ENCODE measurements at places on chromosomes 11 and 22.

GRCh38 chr22:20126284-20127029, 5.1 kb upstream of the ZDHHC8 start:
- DNase-seq = no peak

DNA sequence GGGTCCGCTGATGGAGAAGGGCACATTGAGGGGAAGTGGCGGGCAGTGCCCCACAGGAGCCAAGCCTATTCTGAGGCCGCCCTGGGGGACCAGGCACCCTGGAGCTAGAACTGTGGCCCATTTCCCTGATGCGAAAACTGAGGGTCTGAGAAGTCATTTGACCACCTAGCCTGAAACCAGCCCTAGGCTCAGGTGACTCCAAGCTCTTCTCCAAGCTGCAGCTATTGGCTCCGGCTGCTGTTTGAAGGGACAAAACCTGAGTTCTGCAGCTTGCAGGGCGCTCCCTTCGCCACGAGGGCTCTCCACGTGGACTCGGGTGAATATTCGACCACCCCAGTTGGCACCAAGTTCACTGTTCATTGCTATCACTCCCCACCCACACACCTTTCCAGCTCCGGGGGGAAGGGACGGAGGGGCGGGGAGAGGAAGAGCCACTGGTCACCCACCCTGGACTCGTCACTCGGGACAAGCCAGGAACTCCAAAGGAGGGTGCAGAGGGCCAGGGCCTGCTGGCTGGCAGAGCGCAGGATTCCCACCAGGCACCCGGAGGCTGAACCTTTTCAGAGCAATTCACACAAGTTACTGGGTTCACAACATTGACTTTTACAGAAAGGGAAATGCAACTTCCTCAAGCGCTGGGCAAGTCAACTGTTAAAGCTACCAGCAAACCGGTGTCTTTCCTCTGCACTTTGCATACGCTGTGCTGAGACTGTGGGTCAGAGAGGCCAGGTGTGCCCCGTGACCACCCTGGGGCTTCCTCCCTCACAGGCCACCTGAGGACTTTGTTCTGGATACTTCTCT, 1.1 kb upstream of the RAC2 start:
- no peak for DNase-seq

DNA sequence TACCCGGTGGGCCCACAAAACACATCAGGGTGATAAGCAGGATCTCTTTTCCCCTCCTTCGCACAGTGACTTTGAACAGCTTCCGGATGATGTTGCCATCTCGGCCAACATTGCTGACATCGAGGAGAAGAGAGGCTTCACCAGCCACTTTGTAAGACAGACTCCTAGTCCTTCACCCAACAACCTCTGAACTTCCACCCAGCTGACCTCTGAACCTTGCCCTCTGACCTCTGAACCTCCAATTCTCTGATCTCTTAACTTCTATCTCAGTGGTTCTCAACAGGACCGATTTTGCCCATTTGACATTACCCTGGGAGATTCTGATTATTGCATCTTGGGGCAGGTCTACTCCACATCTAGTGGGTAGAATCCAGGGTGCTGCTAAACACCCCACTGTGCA, 3.2 kb downstream of the NCF4 start:
- no peak for DNase-seq

DNA sequence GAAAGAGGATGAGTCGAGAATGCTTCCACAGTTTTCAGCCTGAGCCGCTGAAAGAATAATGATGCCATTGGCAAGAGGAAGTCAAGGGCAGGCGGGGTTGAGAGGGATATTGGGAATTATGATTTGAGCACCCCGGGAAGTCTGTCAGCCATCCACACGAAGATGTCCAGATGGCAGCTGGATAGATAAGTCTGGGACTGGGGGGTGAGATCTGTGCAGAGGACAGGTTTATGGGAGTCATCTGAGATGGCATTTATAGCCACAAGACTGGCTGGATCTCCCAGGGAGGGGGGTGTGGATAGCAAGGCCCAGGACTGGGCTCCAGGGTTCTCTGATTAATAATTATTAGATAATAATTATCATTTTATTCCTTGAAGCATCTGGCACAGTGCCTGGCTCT, 5.1 kb upstream of the STIP1 start:
- DNase-seq = no peak

DNA sequence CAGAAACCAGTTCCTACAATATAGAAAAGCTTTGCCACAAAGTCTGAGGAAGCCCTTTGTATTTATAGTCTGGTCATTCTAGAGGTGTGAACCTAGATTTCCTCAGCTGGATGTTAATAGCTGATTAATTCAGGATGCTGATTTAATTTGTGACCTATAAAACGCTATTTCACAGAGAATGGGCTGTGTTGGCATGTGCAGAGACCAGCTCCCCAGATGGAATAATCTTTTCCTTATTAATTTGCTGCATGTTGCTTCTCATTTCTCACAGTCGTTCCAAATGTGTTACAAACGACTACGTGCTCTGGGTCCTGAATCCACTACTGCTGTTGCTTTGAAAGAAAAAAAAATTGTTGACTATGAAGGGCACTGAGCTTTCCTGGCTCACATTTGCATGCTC, 49.3 kb downstream of the BDNF start:
- no peak for DNase-seq

- DNase-seq = no peak
These were observed 54.2 kb upstream of the GRAMD1B start for GRCh38 chr11:123375832-123376231.

GRCh38 chr11:96062134-96062533, 138.2 kb upstream of the MTMR2 start:
- DNase-seq = no peak

DNA sequence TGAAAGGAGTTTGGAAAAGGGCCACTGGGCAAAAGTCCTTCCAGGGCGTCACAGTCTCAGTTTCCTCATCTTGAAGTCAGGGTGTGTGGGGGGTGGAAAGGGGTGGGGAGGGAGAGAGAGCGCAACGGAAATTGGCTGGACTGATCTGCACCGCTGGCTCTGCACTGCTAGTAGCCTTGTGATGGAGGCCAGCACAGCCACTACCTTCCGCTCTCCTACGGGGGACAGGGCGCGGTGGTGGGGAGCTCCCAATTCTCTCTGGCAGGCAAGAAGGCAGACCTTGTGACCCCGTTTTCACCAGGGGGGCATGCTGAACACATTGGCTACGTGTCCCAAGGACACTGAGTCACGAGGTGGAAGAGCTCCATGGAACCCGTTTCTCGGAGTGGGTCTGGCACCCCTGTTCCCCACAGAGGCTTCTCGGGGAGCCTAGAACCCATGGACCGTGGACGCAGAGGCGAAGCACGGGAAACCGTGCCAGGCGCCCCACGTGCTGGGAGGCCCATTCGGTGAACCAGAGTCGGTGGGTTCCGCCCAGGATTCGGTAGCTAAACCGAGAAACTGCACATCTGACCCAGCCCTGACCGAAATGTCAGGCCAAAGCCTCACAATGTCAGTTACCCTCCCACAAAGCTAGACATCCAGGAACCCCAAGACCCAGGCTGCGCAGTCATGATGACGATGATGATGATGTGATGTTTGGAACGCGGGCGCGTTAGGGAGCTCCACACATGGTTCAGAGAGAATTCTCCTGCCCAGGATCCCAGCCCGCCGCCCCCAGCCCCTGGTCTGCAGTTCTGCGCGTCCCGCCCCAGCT, 28.3 kb upstream of the WNT11 start:
- no peak for DNase-seq

DNA sequence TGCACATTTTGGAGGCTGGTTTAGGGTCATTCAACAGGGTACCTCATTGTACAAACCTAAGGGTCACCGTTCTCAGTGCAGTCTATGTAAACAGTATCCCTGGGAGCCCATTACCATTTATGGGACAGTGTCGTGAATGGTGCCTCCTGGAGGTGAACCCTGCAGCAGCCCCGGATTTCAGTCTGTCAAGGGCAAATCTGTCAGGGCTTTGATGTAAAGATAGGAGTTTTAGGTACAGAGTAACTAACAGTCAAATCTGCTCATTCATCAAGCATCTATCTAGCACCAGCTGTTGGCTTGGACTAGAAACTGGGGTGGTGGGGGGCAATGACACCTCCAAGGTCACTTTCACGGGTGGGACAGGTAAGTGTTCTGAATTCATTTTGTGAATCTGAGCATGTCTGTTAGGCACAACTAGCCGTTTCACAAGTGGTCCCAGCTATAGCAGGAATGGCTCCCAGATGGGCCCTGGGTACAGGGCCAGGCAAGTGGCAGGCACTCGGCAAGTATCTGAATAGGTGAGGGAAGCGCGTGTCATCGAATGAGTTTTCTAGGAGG, 63.6 kb downstream of the PARVG start:
- DNase-seq = no peak

GRCh38 chr22:29154364-29155048, 51.2 kb upstream of the EMID1 start:
- peak; percentile 29 for DNase-seq

- DNase-seq = no peak
These were observed 167.8 kb downstream of the RRAS2 start for GRCh38 chr11:14190992-14191778.

GRCh38 chr11:115676768-115677167, 172.6 kb upstream of the CADM1 start:
- DNase-seq = peak; percentile 86

GRCh38 chr11:17936790-17937189, 76.1 kb downstream of the SERGEF start:
- no peak for DNase-seq

- no peak for DNase-seq
These were observed 8.0 kb downstream of the NAGA start for GRCh38 chr22:42062506-42063170.

DNA sequence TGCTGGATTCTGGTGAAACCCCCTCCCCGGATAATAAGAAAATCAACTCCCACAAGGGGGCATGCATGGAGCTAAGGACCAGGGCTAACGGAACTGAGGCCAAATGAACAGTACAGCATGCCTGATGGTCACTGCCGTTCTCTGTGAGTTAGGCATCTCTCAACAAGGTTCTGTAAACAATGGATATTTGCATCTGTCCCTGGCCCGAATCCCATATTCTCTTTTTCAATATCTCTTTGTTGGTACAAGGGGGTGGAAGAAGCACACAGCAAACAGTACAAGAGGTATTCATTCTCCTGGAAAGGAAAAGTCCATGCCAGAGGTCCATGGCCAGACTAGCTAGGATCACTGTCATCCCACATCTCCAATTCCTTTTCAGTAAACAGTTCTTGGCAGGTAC, 32.2 kb upstream of the APOA1 start:
- no peak for DNase-seq

DNA sequence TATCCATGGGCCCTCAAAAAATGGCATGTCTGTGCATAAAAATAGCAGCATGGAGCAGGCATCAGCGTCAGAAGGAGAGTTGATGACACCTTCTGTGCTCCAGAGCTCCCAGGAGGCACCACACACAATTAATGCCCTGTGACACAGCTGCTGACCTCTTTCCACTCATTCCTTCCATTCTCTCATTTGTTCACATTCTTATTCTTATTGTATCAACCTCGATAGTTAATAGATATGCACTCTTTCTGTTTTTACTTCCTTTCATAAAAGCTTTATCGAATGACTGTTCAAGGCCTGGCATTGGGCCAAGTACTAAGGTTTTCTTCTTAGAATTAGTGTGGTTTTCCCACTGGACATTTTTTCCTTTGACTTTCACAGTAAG, 266.0 kb upstream of the MTNR1B start:
- no peak for DNase-seq

GRCh38 chr11:134244593-134244992, 8.6 kb downstream of the THYN1 start:
- no peak for DNase-seq

DNA sequence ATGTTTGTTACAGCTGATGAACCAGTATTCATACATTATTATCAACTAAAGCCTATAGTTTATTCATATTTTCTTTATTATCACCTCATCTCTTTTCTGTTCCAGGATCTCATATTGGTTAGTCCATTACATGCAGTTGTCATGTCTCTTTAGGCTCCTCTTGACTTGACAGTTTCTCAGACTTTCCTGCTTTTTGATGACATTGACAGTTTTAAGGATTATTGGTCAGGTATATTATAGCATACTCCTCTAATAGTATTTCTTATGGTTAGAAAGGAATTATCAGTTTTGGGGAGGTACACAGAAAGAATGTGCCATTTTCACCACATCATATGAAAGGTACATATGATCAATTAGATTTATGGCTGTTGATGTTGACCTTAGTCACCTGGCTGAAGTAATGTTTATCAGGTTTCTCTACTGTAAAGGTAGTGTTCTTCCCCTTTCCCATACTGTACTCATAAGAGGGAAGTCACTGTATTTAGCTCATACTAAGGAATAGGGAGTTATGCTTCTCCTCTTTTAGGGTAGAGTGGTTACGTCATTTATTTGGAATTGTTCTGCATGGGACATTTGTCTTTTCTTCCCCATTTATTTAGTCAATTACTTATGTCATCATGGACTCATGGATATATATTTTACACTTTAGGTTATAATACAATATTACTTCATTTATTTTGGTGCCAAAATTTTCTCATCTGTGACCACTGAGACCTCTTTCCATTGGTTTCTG, 9.4 kb upstream of the ANO3 start:
- DNase-seq = no peak

DNA sequence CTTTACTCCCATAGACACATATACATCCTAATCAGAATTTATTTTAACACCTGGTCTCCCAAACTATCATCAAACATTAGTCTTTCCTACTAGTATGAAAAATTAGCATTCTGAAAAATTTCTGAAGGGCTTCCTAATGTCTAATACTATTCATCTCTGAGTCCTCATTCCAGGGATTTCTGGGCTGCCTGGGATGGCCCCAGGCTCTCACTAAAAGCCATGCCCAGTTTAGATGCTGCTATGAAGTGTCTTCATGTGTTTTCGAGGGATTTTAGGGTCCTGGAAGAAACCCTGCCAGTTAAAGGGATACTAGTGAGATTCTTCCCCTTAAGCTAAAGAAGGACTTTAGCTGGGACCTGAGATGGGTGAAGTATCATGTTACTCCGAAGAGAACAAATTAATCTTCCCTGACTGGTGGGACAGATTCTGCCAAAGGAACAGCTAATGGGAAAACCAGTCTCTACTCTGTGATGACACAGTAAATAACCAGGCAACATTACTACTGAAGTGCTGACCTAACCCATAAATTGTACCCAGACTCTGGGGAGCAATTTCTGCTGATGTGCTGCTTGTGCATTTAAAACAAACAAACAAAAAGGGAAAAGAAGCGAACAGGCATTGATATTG, 342.6 kb downstream of the SOX6 start:
- no peak for DNase-seq

- DNase-seq = no peak
These were observed 15.1 kb upstream of the RRAS2 start for GRCh38 chr11:14373941-14374646.

- DNase-seq = no peak
These were observed 14.4 kb downstream of the CABIN1 start for GRCh38 chr22:24025475-24025874.

Measured in fibroblast of skin of left quadriceps (primary cell).